Activated CD8-positive, alpha-beta memory T cell treated with anti-CD3 and anti-CD28 coated beads, Interleukin-2, amount 50 U/mL, for 4 hours (primary cell): ENCODE measurements at places on chromosomes 3 and 15.
A peak's percentile ranks its signal among the peaks of the same experiment; 100 is the strongest.

- DNase-seq: no peak
Measured at GRCh38 chr3:30549600-30549999, 56.8 kb upstream of the TGFBR2 start.

- no peak for DNase-seq
Measured at GRCh38 chr3:13296662-13297061, 123.5 kb downstream of the NUP210 start.

- DNase-seq: no peak
Measured at GRCh38 chr3:30810625-30811024, 83.8 kb downstream of the GADL1 start.

- DNase-seq: no peak
Measured at GRCh38 chr3:65351753-65352152, 664.0 kb upstream of the ADAMTS9 start.

- DNase-seq: no peak
Measured at GRCh38 chr3:130699765-130700164, 46.9 kb downstream of the PIK3R4 start.

- no peak for DNase-seq
Measured at GRCh38 chr3:115279939-115280338, 132.9 kb upstream of the ZBTB20 start.

DNA sequence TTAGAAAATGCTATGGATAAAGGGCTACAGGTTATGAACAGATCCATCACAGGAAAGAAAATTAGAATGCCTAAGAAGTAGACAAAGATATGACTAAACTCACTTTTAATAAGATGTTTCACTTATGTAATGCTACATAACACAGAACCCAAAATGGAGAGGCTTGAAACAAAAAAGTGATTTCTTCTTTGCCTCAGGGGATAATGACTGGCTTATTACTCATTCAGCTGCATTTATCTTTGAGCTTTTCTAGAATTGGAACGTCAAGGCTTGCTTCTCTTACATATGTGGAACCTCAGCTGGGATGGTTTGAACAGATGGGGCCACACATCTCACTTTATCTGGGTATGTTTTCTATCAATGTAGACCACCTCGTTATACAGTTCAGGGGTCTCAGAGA, 120.6 kb upstream of the EPHA3 start:
- DNase-seq: no peak

GRCh38 chr3:106160396-106160795, 291.6 kb upstream of the CBLB start:
- DNase-seq: no peak

DNA sequence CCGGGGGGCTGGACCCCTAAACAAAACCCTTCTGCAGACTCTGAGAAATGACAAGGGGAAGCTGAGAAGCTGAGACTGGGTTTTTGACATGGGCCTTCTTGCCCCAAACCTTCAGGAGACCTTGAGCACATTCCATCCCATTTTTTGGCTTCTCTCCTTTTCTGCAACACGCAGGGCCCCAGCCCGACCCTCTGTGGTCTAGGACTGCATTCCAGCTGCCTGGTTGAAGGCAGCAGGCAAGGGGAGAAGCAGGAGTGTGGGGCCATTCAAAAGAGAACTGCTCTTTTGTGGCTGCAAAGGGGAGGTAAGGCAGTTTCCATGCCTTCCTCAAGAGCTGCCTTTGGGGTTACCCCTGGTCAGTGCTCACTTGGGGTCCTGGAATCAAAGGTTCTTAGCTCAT, 263.0 kb downstream of the TLE3 start:
- no peak for DNase-seq

- DNase-seq: no peak
Measured at GRCh38 chr3:63955830-63956545, 43.8 kb upstream of the SCAANT1 start.

DNA sequence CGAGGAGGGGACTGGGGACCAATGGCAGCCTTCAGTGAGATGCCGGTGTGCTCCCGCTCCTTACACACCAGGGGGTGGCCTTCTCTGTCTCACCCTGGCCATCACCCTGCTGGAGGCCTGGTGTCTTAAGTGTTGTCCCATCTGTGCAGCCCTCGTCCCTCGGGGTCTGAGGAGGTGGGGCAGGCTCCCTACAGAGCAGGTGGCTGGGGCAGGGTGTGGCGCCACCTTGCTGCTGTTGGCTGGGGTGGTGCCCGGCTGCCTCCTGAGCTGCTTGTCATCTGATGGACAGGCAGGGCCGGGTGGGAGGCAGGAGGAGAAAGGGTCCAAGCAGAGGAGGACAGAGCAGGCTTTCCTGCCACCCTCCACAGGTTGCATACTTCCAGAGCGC, 25.9 kb downstream of the PTPN23 start:
- no peak for DNase-seq

DNA sequence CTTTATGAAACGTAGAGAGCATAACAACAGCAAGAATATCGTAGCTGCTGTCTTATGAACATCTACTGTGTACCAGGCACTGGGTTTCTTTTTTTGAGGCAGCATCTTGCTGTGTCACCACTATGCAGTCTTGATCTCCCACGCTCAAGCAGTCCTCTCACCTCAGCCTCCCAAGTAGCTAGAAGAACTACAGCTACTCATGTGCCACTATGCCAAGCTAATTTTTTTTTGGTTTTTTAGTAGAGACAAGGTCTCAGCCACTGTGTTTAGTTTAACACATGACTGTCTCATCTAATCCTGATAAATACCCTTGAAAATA, 129.9 kb downstream of the VGLL4 start:
- DNase-seq: no peak

GRCh38 chr15:52997123-52997522, 207.0 kb upstream of the ONECUT1 start:
- DNase-seq: no peak

GRCh38 chr3:53729159-53729558, 117.1 kb downstream of the CHDH start:
- DNase-seq: no peak

GRCh38 chr15:64162478-64162868, 349 bp downstream of the PPIB start:
- no peak for DNase-seq

DNA sequence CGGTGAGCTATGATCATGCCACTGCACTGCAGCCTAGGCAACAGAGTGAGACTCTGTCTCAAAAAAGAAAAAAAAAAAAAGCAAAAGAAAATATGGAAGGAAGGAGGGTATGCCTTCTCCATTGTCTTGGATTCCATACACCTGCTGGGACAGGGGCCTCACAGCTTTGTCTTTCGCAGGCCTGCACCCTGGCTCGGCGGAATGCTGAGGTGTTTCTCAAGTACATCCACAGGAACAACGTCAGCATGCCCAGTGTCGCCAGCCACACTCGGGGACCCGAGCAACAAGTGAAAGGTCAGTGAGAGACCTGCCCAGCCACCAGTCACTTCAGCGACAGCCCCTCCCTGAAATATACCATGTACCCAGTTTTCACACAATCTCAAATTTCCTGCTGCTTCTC, 288.5 kb upstream of the UMPS start:
- DNase-seq: no peak

DNA sequence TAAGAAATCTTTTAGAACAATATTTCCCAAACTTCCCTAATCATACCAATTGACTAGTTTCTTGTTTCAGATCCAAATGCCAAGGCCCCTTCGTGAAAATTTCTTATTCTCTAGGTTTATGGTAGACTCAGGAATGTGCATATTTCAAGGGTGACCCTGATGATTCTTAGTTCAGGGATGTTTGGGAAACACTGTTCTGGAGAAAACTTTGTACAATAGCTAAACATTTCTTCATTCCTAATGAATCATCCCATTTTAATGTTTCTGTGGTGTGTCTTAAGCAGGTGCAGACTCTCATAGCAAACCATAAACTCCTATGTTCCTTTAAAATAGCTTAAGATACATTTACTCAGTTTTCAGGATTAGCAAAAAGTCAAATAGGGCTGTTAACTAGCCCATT, 314.5 kb downstream of the TIGIT start:
- DNase-seq: no peak

- DNase-seq: no peak
Measured at GRCh38 chr3:39485547-39485946, 18.1 kb downstream of the MOBP start.

- DNase-seq: peak; percentile 34
Measured at GRCh38 chr3:42535981-42536784, 33.7 kb downstream of the VIPR1 start.

GRCh38 chr15:81740416-81740815, 305.4 kb downstream of the MEX3B start:
- no peak for DNase-seq

DNA sequence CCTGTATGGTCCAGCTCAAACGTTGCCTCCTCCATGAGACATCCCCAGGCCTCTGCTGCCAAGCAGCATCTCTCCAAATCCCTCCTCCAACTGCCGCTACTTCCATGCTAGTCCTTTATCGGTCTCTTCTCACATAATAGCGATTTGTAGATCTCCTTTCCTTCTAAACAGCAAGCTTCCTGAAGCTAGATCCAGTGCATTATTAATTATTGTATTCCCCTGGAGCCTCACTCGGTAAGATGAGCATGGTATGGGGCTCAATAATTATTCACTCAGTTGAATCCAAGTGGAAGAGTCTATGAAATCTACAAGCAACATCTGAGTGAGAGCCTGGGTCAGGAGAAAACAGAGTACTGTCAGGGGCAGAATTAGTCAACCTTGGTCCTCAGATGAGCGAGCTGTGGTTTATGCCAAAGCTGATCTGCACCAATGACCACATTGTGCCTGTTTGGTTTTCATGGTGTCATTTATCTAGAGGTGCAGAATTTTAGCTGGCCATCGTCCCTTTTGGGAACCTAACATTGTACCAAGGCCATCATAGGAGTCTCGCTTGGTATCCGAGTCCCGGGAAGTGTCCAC, 93.8 kb upstream of the UBE2E1 start:
- no peak for DNase-seq

DNA sequence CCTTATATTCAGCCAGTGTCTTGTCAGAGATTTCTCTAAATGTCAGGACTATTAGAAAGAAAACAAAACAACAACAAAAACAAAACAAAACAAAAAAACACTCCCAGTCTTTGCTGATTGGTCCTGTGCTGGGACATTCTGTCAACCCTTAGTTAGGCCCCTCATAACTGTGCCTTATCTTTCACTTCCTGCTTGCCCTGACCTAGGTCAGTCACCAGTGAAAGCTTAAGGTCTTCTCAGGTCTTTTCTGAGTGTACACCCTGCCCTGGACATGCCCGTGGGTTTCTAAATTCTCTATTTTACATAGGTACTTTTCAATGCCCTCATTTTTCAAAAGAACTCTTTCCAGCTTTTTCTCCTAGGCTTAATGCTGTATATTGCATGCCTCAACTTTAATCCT, 454.1 kb downstream of the GRM7 start:
- DNase-seq: no peak

DNA sequence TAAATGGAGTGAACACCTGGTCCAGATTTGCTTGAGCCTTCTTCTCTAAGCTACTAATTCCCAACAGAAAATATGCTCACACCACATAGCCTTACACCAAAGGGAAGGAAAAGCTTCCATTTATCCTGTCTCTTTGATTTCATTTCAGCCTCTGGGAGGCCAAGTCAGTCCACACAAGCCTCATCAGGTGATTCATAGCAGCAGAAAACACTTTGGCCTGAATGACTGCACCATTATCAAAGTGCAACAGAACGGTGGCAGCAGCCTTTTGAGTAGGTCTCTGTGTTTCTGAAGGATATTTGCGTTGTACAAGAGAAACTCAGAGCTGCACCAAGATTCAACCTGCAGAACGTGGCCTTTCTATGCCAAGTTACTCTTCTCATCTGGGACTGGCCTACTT, 46.6 kb upstream of the SNRK start:
- no peak for DNase-seq

- no peak for DNase-seq
Measured at GRCh38 chr15:47383801-47384200, 333.5 kb upstream of the SEMA6D start.

- no peak for DNase-seq
Measured at GRCh38 chr3:62710751-62711150, 164.5 kb downstream of the CADPS start.

DNA sequence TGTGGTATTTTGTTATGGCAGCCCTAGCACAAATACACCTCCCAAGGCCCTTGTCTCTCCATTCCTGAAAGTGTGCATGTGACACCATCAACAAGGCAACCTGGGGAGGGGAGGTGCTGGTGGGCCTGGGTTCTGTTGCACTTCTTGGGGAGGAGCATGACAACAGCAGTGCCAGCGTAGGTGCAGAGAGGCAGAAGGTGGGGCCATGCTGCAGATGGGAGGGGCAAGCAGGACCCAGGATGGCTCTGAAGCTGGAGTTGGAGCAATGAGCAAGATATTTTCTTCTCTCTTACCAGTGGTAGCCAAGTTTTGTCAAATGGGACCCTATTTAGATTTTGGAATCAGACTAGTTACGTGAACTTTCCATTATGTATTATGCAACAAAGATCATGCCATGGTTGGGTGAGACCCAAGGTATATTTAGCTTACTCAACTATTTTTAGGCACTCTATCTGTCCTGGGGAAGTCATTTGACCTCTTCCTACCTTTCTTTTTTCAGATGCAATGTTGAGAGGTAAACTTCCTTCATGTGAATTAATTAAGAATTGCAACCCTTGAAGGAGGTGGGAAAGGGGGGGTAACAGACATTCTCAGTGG, 3.4 kb downstream of the FYCO1 start:
- no peak for DNase-seq

- DNase-seq: no peak
Measured at GRCh38 chr3:37162501-37163245, 11.7 kb downstream of the LRRFIP2 start.

GRCh38 chr3:125261031-125261430, 48.5 kb upstream of the SLC12A8 start:
- no peak for DNase-seq

GRCh38 chr3:14290631-14291385, 111.6 kb upstream of the SLC6A6 start:
- DNase-seq: no peak

- no peak for DNase-seq
Measured at GRCh38 chr15:92810418-92811138, 89.5 kb upstream of the CHD2 start.

- DNase-seq: no peak
Measured at GRCh38 chr3:31265646-31266428, 266.9 kb upstream of the STT3B start.

DNA sequence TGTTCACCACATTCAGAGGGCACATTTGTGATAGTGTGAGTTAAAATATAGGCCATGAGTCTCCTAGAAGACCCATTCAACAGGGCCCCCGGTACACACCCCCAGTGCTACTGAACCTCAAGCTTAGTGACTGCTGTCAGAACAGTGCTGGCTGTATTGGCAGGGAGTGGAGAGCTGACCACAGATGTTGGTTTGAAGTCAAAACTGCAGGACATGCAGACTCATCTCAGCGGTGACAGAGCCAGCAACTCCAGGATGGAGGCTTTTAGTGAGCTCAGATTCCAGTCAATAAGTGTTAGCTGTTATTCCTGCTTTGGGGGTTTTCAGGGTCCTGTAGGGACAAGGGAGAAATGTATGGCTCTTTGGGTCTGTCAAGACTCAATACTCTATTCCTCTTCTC, 29.1 kb downstream of the PRR20G start:
- DNase-seq: no peak

- DNase-seq: no peak
Measured at GRCh38 chr3:152505926-152506325, 237.2 kb downstream of the MBNL1 start.

- DNase-seq: no peak
Measured at GRCh38 chr15:24772266-24772665, 96.7 kb downstream of the NPAP1 start.

GRCh38 chr3:59381282-59381681, 331.5 kb upstream of the CFAP20DC start:
- no peak for DNase-seq

- no peak for DNase-seq
Measured at GRCh38 chr3:140769951-140770350, 92.1 kb downstream of the TRIM42 start.

- DNase-seq: no peak
Measured at GRCh38 chr3:40677321-40677720, 152.6 kb downstream of the ZNF621 start.

GRCh38 chr15:53129121-53129904, 339.2 kb upstream of the ONECUT1 start:
- no peak for DNase-seq
